Muscle of back (tissue), 13 donors: ENCODE measurements at places on chromosomes 1 and 21. TPM values are rescaled to one million over a fixed set of nuclear protein-coding genes. Genes with fewer than 3 reads are reported as not detected.

DNA sequence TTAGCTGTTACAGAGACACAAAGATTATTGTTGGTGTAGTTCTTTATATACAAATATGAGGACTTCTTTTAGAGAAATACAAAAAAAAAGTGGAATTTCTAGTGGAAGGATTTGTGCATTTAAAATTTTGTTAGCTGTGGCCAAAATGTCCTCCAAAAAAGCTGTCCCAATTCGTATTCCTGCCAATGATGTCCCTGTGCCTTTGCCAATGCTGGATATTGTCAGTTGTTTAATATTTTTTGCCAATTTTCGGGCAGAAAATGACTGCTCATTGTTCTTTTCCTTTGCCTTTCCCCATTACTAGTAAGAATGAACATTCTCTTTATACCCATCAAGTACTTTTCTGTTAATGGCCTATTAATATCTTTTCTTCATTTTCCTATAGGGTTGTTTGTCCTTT is 110.0 kb upstream of the HOOK1 start:
- no peak for DNase-seq

DNA sequence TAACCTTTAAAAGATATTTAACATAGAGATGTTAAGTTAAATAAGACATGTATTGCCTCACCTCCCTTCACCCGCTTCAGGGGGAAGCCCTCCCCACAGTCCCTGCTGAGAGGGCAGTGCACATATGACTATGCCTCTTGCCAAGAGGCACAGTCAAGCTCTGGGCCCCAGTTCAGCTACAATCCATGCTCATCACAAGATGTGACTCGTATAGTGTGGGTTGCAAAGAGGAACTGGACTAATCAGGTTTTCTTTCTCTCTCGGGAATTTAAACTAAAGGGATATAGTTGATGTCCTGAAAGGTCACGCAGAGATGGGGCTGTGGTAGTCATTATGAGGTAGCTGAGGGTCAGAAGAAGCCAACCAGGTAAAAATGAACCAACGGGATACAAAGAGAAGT is 35.6 kb downstream of the LYST start:
- no peak for DNase-seq

GRCh38 chr1:115184260-115184950 is 95.1 kb upstream of the TSPAN2 start:
- peak; percentile 29 for DNase-seq

GRCh38 chr1:166156674-166157073 is 10.1 kb downstream of the FAM78B start:
- DNase-seq = no peak

DNA sequence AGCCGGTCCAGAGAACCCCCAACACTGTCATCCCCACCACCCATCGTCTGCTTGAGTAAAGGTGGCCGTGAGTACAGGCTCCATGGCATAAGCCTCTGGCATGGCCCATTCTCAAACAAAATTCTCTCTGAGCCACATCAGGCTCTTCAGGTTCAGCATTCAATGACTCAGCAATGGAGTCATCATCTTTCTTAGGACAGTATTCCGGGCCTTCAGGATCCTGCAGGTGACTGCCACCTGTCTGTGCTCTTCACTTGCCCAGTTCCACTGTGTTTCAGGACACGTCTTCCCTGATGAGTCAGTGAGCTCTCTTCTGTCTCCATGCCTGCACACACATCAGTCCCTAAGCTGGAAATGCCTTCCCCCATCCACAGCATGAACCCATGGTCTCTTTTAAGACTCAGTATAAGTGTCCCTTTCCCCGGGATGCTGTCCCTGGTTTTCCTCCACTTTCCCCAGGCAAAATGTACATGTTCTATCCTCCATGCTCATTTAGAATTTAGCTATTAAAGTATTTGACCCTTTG is 81.1 kb upstream of the FGGY start:
- DNase-seq = no peak

DNA sequence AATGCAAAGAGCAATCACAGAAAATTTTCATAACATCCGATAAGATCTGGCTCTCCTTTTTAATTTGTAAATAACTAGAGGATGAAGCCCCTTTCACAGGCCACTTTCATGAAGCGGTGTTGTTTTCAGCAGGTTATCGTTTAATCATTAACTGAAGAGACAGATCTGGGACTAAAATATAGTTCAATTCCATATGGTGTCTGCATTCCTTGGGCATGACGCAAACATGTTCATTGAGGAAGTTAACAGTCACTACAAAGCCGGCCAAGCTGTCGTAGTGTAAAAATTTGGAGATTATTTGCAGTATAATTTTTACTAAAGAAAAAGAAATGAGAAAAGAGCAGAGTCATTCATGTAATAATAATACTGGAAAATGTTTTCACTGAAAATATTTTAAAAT is 565.2 kb upstream of the ADAMTS5 start:
- peak; percentile 64 for DNase-seq

- DNase-seq = no peak
These were observed 544 bp downstream of the PPM1J start for GRCh38 chr1:112714313-112715263.

DNA sequence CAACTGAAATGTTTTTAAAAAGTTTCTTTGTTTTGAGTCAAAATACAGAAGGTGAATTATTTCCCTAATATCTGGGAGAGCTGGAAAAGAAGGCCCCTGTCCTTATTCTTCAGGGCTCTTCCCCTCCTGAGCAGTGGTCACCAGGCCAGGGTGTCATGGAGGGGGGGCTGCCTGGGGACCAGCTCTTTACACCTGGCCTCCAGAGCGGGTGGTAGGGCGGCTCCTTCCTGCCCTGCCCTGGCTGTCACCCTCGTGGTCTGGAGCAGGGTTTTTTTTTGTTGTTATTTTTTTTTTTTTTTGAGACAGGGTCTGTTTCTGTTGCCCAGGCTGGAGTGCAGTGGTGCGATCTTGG is 6.6 kb downstream of the SKI start:
- no peak for DNase-seq

- DNase-seq = no peak
These were observed 20.6 kb downstream of the TOR1AIP2 start for GRCh38 chr1:179857009-179857408.

DNA sequence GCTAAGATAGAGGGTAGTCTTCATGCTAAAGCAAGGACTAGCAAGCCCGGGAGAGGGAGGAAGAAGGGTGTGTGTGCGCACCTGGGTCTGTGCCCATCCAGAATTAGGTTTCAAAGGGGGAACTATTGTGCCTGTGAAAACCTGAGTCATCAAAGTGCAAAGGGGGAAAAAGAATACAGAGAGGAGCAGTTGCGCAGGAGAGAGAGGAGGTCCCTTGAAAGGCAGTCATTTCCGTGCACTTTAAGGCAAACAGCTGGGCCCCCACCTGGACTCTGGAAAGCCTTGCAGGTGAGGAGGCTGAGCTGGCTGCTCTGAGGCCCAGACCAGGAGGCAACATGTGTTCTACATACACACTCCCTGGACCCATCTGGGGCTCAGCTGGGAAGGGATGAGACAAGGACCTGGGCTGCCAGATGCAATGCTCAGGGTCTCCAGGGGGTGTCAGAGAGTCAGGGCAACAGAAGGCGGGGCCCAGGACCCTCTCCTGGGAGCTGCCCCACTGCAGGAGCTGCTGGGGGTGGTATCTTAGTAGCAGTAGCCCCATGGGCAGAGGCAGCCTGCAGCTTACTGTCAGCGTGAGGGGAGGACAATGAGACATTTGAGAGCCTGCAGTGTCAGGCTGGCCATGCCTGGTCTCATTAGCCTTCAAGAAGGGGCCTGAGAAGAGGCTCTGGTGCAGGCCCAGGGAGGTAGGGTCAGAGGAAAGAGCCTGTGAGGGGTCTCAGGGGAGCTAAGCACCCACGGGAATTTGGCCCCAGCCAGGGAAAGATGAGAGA is 14.3 kb downstream of the PROK1 start:
- DNase-seq = no peak

DNA sequence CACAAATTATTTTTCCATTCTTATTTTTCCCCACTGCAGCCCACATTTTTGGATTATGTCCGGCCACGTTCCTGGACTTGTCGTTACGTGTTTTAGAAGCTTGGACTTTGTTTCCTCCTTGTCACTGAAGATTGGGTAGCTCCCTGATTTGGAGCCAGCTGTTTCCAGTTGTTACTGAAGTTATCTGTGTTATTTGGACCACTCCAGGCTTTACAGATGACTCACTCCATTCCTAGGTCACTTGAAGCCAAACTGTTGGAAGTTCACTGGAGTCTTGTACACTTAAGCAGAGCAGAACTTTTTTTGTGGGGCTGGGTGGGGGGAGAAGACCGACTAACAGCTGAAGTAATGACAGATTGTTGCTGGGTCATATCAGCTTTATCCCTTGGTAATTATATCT is 12.2 kb upstream of the AXDND1 start:
- peak; percentile 17 for DNase-seq

DNA sequence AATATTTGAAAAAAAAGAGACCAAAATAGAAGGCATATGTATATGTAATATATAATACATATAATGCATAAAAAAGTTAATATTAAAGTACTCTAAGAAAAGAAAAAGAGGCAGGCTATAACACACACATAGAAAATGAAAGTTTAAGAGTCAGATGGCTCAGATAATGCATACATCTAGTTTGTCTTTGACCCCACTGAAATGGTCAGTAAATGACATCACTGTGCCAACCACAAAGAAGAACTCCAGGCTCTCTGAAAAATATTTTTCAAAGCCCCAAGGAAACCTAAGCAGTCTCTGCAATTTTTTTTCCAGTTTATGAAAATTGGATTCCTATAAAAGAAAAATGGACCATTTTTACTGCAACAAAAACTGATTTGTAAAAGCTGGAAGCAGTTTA is 55.4 kb upstream of the SCYL3 start:
- DNase-seq = no peak

- DNase-seq = no peak
These were observed 403.3 kb downstream of the KCTD3 start for GRCh38 chr1:215970406-215970805.

- DNase-seq = no peak
These were observed 21.0 kb upstream of the PADI6 start for GRCh38 chr1:17350928-17351446.

GRCh38 chr1:176670853-176671252 is 207.9 kb downstream of the PAPPA2 start:
- DNase-seq = no peak

- DNase-seq = peak; percentile 9
These were observed 1695.3 kb downstream of the BRINP3 start for GRCh38 chr1:188782220-188782841.

DNA sequence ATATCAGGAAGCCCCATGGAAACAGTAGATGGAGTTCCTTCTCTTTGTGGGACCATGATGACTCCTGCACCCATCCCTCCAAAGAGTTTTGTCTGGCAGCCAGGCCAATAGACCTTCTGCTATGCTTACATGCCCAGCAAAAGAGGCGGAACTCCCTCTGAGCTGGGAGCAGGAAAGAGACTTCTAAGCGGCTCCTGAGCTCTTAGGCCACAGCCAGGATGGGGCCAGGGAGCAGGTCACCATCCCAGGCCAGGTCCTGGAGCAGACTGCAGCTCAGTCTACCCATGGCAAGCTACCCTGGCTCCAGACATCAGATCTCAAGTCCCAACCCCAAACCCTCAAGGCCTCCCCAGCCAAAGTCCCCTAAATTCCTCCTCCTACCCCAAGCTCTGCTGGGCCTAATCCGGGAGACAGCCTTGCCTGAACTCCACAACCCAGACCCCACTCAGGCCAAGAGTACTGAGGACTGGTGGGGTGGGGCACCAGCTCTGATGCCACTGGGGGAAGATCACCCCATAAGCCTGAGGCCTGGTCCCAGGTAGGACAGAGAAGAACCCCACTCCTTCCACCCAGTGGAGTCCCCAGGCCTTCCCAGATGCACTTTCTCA is 387.9 kb downstream of the MATN1 start:
- DNase-seq = no peak

GRCh38 chr1:181513786-181514297 is 30.5 kb downstream of the CACNA1E start:
- DNase-seq = no peak

DNA sequence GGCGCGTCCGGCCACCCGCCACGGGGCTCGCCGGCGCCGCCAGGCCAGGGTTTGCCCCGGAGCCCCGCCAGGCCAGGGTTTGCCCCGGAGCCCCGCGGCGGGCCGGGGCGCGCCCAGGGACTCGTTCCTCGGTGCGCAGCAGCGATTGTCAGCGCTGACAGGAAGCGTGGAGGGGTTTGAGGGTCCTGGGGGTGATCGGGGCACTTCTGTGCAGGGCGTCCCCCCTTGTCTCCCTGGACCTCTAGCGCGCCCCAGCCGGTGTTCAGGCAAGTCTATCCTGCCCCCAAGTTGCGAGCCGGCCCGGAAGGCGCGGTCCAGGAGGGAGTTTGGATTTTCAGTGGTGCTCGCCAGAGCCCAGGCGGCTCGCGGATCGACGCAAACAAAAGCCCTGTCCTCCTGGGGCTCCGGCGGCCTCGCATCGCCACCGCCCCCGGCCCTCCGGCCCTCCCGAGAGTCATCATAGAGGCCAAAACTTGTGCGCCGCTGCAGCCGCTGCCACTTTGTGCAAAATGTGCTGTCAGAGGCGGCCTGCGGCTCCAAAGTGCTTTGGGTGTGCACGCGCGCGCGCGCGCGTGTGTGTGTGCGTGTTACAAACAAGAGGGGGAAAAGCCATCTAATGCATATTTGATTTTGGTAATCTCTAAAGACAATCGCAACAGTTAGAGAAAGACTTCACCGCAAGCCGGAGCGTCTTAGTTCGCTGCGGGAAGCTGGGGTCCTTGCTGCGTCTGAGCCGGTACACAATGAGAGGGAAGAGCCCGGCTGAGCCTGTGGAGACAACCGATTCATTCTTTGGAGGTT is 1.0 kb downstream of the ROR1 start:
- DNase-seq = no peak

Gene SPRR1B
- not detected for polyA plus RNA-seq

Gene FCGR1A
- polyA plus RNA-seq = 1.6 TPM

Gene NFASC
- 0.88 TPM for polyA plus RNA-seq

Gene AMY1C
- polyA plus RNA-seq = not detected

Gene PRDM16
- 1.0 TPM for polyA plus RNA-seq

Gene PKP1
- polyA plus RNA-seq = 3.9 TPM

Gene SLFNL1
- polyA plus RNA-seq = 0.32 TPM

Gene RSRP1
- polyA plus RNA-seq = 39.9 TPM
